NCI-H1105 (cell line): ENCODE measurements at places on chromosomes 2 and 18.

DNA sequence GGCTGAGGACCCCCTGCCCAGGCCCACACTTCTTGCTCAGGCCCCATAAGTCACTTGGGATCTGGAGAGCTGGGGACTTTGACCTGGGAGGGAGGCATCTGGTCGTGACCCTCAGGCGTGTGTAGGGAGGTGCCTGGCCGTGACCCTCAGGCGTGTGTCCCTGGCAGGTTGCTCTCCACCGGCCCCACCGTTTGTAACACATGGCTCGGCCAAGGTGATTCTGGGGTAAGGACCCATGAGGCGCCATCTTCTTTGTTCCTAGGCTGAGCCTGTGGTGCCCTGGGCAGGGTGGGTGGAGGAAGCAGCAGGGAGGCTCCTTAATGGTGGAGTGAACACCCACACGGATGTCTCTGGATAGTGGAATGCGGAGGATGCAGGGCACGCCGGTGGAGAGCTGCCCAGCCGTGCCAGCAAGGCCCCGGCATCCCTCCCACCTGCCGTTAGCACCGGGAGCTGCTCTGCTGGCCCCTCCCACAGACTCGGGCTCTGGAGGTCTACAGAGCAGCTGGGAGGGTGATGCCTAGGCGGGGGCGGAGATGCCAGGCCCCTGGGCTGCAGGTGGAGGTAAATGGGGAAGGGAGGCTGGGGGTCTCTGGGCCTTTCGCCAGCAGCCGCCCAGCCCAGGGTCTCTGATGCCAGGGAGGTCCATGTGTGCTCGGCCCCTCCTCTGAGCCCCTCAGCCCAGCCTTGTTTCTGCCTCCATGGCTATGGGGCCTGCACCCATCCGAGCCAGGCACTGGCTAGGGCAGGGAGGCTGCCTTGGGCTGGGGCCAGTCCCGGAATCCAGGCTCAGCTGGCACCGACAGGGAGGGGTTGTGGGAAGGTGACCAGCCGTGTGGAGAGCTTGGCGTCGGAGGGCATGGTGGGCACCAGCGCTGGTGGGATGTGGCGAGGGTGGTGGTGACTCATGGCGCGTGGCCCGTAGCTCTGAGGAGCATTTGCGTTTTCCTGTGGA is 1.1 kb upstream of the GAL3ST2 start:
- DNase-seq, result no peak

GRCh38 chr2:158024288-158024898 is 77.3 kb upstream of the UPP2 start:
- DNase-seq, result peak; percentile 42

- DNase-seq, result no peak
Observed at GRCh38 chr2:6657855-6658254, 207.9 kb downstream of the CMPK2 start.

DNA sequence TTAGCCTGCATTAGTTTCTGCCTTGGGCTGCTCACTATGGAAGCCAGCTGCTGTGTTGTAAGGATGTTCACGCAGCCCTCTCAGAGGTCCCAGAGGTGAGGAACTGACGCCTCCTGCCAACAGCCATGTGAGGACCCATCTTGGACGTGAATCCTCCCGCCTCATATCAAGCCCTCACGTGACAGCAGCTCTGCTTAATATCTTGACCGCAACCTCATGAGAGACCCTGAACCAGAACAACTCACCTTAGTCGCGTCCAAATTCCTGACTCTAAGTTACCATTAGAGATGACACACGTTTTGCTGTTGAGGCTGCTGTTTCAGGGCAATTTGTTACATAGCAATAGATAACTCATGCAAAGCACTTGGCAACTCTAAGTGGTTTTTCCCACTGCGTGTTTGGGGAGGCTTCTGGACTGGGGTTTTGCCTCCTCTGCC is 97.7 kb downstream of the TMEM17 start:
- no peak for DNase-seq

DNA sequence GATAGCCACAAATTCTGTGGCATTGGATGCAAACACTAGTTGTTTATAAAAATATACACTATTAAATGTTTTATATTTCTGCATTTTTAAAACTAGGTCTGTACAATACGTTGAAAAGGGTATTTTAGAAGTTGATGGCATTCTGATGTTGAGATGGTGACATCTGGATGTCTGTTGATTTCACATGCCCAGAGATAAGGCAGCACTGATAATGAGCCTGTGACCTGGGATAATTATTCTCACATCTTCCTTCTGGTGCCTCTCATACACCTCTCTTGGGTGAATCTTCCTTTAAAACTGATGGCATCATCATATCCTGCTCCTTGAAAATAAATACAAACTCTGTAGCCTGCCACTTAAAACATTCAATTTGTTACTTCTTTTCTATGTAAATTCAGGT is 208.6 kb downstream of the NYAP2 start:
- no peak for DNase-seq

DNA sequence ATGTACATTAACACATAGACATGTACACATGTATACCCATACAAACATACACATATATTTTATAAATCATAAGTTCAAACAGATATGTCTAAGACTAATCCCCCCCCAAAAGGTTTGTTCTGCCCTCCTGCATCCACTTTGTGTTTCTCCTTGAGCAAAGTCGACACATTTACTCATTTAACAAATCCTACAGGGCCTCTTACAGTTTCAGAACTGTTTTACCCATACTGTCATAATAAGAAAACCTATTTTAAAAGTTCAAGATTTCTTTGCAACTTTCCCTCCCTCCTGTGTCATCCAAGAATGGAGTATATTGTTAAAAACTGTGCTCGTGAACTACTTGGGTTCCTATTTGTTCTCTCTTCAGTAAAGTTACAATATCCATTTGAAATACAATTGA is 166.7 kb downstream of the L3MBTL4 start:
- no peak for DNase-seq

DNA sequence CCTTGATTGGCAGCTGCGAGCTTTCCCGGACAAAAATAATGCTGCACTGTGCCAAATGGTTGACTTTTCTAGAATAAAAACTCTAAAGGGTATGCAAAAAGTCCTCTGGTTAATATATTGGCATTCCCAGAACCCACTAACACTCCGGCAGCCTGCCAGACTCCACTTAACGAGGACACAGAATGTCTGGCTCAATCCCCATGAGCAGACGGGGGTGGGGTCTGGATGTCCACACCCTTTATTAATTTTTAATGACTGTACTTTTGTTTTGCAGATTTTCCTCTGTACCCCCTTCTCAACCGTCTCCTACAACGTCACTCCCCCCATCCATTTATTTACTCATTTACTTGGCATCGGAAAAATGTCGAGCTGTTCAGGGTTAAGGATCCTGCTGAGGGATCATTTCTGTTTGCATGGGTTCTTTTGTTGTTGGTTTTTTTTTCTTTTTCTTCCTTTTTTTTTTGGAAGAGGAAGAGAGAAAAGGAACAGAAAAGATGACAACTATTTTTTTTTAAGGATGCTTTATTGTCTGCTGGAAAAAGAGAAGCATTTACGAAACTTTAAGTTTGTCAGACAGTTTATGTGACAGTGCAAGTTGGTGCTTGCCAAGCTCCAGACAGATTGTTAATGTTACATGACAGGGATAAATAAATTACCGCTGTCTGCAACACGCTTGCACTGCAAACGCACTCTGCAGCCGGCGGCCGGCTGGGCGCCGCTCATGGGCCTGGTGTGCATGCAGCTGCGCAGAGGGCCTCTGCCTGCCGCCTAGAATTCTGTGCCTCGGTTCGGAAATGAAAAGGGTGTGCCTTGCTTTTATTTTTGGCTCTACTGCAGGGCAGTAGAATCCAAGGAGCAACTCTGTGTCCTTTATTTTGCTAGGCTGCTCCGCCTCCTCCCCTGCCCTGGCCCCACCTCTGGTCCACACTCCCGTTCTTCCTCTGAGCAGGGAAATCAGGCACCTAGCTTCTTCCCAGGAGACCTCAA is 3.6 kb downstream of the LDLRAD4 start:
- DNase-seq, result peak; percentile 79

DNA sequence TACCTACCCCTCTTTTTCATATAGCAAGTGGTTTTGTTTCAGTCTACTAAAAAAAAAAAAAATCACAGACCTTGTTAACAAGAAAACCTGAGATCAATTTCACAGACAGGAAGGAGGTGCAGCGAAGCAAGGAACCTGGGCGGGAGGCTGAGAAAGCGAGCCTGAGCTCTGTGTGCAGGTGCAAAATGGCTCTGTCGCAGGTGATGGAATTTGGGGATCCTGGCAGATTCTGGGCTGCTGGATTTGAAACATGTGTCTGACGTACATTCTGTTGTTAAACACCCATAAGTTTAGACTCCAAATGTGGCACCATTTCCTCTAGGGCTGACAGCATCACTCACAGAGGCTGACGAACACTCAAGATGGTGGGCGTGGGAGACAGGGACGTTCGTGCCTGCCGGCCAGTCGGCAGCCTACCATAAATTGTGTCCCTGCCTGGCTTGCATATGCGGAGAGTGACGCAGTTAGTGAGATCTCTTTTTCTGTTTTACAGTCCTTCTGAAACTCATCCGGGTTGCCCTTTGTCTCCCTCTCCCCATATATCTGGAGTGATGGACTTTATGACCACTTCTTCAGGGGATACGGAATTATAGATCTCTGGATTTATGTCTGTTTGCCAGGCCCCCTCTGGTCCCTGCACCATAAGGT is 8.8 kb upstream of the DDX1 start:
- DNase-seq, result no peak

DNA sequence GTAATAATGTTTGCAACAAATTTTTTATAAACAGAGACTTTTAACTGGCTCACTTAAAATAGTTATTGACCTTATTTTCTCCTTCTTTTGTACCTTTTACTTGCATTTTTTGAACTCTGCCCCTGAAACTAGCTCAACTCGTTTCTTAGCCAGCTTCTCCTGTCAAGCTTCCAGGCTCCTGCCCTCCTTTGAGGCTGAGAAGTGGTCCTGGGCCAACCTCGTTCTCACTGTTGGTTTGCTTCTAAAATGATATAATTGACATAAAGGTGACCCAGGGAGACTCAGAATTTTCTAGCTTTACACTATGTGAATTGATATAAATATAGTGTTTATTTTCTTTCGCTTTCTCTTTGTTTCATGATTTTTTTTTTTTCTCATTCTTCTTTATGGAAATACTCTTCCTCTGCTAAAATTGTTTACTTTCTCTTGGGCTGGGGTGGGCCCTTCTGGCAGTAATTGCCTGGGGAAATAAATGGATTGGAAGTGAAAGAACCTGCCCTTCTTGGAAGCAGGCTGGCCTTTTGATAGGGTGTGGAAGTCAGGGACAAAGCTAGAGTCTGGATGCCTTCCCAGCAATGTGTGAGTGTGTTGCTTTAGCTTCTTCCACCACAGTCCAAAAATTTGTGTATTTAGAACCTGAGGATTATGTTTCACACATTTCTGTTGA is 30.7 kb downstream of the GPD2 start:
- DNase-seq, result no peak

DNA sequence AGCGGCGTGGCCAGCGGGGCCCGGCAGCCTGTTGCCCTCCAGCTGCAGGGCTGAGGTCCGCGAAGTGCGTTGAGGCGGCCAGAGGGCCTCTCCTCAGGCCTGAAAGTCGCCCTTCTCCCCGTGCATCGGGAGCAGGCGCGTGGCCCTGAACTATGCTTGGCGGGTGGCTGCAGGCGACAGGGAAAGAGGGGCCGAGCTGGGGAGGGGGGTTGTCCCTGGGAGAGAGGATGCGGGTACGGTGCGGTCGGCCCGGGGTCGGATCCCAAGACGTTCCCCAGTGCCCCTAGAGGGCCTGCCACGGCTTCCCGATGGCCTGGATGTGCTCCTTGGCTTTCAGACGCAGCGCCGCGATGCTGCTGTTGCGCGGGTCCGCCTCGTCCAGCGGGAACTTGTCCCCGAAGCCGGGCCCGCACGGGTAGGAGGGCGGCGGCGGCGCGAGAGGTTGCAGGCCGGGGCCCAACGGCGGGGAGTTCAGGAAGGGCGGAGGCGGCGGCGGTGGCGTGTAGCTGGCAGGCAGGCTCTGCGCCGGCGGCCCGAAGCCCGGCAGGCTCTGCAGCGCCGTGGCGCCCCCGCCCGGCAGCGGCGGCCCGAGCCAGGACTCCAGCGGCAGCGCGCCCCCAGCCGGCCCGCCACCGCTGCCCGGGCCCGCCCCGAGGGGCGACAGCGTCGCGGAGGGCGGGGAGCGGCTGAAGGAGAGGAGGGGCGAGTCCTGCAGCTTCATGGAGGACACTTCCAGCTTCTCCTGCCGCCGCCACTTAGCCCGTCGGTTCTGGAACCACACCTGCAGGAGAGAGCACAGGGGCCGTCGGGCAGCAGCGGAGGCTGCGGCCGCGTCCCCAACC is 4.3 kb downstream of the RAX start:
- peak; percentile 41 for DNase-seq

GRCh38 chr2:74864728-74865722 is 31.1 kb downstream of the HK2 start:
- no peak for DNase-seq
